Activated CD8-positive, alpha-beta T cell treated with anti-CD3 and anti-CD28 coated beads, Interleukin-2, amount 10 ng/mL, durations not matched to agents 7 days and 5 days (primary cell): ENCODE measurements at places on chromosomes 6 and 20.

DNA sequence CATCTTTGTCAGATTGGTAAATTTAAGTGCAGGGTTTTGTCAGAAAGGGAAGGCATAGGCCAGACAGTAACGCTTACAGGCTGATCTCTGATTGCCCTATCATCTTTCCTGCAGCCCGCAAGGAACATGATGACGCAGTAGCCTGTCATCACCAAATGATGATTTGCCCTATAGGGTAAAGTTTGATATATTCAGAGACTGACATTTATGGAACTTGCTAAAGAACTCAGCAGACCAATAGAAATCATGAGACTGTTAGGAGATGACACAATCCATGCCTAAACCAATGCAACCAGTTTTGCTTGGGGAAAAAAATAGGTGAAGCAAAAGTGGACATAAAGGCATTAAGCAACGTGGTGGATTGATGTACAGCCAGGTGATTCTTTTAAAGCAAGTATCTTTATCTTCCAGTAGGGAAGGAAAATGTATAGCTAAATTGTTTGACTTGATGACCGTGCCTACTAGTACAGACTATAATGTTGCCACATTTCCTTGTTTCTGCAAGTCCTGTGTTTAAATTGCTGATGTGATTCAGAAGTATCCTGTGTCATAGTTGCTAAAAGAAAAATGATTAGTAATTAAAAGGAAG, 2.4 kb downstream of the NUS1 start:
- no peak for DNase-seq

DNA sequence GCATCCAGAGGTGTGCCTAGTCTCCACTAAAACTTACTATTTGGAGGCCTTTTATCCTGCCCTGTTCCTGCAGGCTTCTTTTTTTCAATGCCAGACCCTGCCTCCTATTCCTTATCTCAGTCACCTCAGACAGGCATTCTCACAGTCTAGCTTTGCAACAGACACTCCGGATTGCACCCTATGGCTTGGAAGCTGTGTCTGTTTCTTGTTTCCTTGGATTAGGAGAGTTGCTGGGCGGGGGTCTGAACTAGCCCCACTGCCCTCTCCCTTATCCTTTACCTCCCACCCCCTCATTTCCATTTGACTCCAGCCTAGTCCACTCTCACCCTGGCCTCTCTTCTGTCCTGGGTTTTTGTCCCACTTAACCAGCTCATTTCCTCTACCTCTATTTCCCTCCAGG, 228.1 kb upstream of the CITED2 start:
- DNase-seq = no peak

DNA sequence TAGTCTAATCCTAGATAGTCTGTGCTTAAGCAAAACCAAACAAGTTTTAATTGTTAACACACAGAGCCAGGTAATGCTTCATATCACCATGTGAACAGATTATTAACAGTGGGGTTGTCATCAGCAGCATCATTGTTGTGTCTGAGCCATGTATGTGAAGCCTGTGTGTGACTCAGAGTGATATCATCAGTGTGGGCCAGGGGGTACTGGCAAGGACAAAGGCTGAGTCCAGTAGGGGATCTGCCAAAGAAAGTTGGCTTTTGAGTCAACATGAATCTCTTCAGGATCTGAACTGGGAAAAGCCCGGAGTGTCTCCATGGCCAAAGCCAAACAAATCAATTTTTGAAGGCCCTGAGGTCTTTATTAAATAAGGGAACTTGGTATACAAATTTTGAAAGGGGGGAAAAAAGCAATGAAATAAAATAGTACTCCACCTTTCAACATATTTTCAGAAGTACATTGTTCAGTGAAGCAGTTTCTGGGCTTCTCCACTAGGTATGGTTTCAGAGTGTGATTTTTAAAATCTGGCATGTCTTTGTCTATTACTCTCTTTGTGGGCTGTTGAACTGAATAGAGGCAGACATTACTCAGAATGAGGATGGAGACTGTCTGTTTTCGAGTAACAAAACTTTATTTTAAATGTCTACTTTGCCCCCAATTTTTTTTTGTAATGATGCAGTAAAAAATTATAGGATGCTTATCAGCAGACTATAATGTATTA, 444.2 kb upstream of the JAG1 start:
- no peak for DNase-seq

DNA sequence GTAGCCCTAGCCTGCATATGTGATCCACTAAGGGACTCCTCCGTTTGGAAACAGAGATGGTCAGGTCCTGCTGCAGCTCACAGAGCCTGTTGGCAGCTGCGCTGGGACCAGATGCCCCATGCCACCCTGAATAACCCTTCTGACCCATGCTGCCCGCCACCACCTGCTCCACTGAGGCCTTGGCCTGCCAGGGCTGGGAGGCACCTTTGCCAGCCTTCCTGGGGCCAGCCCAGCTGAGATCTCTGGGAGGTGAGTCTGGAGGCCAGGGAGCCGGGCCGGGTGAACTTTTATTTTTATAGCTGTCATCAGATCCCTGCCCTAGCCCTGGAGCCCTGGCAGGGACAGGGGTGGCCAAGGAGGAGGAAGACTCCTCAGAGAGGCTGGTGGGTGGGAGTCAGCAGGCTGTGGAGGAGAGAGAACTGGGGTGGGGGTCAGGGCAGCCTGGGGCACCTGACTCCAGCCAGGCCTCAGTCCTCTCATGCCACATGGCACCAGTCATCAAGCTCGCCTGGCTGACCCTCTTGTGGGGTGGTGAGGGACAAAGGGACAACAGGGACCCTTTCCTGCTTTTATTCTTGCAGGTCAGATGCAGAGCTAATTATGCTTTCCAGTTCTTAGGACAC, 10.0 kb downstream of the CEBPB start:
- no peak for DNase-seq

DNA sequence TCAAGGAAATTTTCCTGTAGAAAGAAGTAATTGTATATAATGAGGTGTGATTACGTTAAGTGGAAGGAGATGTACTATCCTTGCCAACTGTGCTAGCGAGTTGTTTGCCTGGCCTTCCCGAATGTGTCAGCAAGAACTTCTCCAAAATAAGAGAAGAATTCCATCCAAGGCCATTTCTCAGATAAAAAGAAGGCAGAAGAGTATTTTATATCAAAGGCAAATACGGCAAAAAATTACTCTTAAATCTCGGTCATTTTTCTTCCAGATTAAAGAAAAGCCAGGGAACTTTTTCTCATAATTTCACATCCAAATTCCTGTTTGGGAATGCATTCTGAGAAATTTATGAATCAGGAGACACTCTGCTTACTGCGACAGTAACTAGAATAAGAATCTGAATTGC, 290.6 kb downstream of the CBLN4 start:
- DNase-seq = no peak

DNA sequence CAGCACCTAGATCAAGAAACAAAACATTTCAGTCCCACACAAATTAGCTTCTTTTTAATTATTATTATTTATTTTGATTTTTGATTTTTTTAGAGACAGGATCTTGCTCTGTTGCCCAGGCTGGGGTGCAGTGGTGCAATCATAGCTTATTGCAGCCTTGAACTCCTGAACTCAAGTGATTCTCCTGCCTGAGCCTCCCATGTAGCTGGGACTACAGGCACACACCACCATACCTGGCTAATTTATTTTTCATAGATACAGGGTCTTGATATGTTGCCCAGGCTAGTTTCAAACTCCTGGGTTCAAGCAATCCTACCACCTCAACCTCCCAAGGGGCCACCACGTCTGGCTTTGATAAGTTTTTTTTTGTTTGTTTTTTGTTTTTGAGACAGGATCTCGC, 24.6 kb downstream of the SNAI1 start:
- no peak for DNase-seq

DNA sequence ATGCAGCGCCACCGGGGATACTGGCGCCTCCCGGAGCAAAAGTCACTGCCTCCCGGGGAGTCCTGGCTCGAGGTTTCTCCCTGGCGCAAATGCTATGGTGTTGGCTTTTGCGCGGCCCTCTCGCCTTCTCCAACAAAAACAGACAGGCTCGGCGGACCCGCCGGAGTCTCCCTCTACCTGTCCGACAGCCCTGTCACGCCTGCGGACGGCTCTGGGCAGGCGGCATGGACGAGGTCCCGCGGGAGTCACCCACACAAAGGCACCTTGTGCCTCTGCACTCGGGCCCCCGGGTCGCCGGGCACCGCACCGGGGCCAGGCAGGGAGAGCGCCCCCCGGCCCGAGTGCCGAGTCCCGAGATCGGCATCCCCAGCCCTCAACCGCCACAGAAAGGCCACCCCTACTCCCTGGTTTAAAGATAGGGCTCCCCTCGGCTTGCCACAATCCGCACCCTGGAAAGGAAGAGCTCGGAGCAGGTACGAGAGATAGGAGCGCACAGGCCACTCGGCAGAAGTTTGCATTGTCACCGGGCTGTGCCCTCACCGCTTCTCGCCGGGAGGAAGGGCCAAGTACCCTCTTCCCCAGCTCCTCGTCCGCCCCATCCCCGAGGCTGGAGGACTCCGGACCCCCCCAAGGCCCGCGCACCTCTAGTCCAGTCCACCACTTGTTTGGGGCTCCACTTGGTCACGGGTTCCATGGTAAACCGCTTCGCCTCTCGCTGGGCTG, 903 bp downstream of the CNKSR3 start:
- DNase-seq = no peak
